Myocyte (in vitro differentiated cells): ENCODE measurements at places on chromosomes 1 and 21. TPM values are rescaled to one million over a fixed set of nuclear protein-coding genes. Genes with fewer than 3 reads are reported as not detected.
A peak's percentile ranks its signal among the peaks of the same experiment; 100 is the strongest.

DNA sequence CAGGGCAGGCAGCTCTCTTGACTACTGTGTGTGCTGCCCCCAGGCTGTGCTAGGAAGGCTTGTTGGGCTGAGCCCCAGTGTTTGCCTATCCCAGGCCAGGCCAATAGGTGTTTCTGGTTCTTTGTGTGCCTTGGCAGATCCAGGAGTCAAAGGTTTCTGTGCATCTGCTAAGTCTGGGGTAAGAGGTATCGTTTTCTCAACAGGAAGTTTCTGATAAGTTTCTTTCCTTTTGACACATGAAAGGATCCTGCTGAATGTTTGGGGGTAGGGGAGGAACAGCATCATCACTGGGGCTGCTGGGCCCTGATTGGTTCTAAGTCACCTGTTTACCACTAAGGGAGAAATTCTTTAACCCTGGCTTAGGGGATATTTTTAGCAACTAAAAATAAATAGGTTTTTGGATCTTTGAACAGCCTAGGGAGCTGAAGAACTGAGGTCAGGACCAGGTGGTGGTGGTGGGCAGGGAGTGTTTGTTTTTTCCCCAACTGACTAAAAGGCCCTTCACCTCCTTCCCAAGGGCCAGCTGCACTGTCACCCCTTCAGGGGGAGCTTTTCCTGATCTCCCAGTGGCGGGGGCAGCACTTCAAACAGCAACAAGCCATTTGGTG is 85.1 kb downstream of the KCNN3 start:
- DNase-seq = no peak

DNA sequence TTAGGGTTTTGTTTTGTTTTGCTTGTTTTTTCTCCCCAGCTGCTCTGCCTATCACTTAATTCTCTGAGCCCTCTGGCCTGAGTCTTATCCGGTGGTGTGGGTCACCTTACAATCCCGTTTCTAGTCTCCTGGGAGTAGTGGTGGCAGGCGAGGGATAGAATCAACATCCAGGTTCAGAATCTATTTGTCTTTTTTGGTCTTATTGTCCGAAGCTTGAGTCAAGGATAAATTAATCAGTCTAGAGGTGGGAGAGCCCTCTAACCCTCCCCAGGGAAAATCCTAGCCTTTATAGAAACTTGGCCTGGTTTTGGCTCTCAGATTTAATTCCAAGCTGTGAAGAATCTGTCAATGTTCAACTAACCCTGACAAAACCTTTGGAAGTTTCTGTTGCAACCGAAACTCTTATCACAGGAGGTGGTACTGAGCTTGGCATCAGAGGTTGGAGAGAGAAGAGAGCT is 246.3 kb downstream of the FGGY start:
- DNase-seq = peak; percentile 78

GRCh38 chr1:208475951-208476845 is 232.0 kb upstream of the PLXNA2 start:
- no peak for DNase-seq

DNA sequence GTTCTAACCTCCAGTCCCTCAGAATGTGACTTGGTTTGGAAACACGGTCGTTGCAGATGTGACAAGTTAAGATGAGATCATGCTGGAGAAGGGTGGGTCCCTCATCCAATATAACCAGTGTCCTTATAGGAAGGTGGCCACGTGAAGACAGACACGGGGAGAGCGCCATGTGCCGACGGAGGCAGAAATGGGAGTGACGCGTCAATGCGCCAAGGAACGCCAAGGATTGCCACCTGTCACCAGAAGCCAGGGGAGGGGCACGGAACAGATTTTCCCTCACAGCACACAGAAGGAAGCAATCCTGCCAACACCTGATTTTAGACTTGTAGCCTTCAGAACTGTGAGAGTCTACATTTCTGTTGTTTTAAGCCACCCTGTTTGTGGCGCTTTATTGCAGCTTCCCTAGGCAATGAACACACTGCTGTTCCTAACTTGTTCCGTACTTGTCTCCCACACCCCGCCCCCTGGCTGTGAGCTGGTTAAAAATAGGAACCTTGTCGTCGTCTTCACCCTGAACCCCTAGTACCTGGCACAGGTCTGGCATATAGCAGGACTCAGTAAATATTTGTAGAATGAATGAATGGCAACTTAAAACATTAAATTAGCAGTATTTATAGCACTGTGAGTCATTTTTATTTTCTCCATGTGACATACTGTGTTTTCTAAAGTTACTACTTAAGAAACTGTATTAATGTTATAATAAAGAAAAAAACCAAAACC is 14.2 kb downstream of the RIMS3 start:
- DNase-seq = no peak

Gene ATF3
- 2.9 and 3.3 TPM in 2 replicates for total RNA-seq

Gene CACNA1S
- 57.2 and 58.9 TPM in 2 replicates for total RNA-seq

Gene S100A2
- total RNA-seq = 6.4 and 7.1 TPM in 2 replicates
